ENCODE measurements at places on chromosomes 7 and 10. TPM values are rescaled to one million over a fixed set of nuclear protein-coding genes. Genes with fewer than 3 reads are reported as not detected.
A peak's percentile ranks its signal among the peaks of the same experiment; 100 is the strongest.

The ZNF736 gene
- 25.5 TPM for total RNA-seq

The CCDC172 gene
- not detected for total RNA-seq

The CHAT gene
- not detected for total RNA-seq

The RSPH10B gene
- total RNA-seq: 0.27 TPM

The PRKAG2 gene
- 21.5 TPM for total RNA-seq

DNA sequence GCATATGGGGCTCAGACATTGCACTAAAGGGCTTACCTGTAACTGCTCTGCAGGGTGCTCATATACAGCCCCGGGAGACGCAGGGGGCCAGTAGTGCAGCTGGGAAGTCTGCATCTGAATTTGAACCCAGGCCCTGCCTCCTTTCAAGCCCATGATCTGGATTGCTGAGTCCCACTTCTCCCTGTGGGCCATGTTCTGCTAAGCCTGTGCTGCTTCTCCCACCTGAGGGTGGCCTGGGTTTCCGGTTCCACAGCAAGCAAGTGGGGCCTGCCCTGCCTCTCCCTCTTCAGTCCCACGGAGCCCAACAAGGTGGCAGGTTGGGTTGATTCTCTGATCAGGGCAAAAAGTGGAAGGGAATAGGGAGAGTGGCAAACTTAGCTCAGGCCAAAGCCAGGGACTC, 56.6 kb upstream of the GDF10 start:
- no peak for DNase-seq

DNA sequence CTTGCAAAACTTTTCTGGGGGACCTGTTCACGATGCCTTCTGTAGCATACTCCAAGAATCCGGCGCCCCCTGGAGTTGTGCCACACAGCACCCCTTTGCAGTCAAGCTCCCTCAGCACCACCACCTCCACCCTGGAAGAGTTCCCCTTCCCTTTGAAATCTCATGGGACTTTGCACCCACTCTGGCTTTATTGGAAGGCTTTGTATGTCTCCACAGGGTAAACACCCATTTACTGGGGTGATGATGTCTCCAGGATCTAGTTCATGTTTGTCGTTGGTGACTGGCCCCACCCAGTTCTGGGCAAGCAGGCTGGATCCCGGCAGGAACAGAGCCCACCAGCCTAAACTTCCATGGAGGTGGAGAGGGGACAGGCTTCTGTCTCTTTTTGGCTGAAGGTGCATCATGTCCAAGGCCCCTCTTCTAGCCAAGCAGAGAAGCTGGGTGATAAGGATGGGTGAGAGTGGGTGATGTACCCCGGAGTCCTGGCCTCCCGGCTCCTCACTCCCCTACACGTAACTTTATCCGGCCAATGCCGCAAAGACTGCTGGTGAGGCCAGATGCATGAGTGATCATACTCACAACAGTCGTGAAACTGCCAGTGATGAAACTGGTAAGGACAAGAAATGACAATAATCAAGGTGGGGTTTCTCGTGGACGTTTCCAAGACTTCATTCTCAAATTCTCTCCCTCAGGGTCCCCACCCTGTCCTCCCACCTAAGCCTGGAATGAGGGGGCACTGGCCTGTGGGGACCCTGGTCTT, 695 bp upstream of the CLDN4 start:
- DNase-seq: no peak

DNA sequence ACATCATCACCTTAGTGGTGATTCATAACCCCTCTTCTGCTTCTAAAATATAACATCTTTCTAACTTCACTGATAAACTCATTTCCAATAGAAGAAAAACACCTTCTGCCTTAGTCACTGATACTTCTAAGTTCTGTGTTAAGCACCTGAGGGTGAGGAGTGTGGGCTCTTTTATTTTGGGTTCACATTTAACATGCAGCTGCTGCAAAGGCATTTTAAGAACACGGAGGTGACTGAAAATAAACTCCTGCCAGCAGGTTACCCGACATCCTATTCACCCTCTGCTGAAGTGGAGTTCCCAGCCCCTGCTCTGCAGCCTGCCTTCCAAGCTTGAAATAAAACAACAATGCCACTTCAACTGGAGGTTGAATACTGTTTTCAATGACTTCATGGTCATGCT, 202.9 kb upstream of the PLXNA4 start:
- no peak for DNase-seq

- DNase-seq: no peak
Measured at GRCh38 chr7:28980451-28981160, 22.5 kb upstream of the TRIL start.

- DNase-seq: no peak
Measured at GRCh38 chr10:62541811-62542210, 167.6 kb downstream of the ZNF365 start.

- DNase-seq: peak; percentile 20
Measured at GRCh38 chr10:62652564-62652963, 152.0 kb upstream of the ADO start.

GRCh38 chr7:64630496-64630895, 35.4 kb upstream of the ZNF107 start:
- no peak for DNase-seq

DNA sequence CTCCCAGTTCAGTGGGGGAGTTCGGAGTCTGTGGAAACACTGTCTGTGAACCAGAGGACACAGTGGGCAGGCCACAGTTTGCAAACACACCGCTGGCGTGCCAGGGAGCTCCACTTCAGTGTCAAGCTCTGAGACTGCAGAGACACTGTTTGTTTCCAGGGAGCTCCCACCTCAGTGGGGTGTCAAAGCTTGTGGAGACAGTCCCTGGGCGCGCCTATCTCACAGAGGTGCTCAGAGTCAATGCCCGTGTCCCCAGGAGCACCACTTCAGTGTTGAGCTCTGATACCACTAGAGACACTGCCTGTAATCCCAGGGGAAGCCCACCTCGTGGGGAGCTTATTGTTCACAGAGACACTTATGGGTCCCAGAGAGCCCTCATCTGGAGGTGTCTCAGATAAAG, 4.3 kb downstream of the MYO1G start:
- peak; percentile 9 for DNase-seq

- DNase-seq: peak; percentile 61
Measured at GRCh38 chr10:29811751-29812427, 177.1 kb upstream of the SVIL start.

DNA sequence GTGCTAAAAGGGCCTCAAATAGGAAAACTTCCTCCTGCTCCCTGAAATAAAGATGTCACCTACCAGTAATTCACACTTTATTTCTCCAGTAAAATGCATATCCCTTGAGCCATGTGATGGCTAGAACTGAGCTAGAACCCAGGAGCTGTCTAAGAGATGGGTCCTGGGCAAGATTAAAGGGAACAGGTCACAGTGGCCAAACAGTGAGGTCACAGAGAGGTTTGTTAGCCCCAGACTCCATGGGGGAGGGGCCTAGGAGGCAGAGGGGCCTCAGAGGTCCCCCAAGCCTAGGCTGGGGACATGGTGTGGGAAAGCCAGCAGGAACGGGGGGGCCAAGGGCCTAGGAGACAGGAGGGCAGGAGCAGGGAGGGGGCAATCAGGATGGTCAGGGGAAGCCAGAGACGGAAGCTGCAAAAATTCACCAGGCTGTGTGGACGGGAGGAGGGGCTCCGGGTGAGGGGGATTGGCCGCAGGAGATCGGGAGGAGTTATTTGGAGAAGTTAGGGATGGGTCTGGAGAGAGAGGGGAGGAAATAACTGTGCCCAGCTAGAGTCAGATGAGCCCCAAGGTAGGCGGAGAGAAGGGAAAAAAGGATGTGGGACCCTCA, 3.3 kb downstream of the FBXO24 start:
- no peak for DNase-seq

DNA sequence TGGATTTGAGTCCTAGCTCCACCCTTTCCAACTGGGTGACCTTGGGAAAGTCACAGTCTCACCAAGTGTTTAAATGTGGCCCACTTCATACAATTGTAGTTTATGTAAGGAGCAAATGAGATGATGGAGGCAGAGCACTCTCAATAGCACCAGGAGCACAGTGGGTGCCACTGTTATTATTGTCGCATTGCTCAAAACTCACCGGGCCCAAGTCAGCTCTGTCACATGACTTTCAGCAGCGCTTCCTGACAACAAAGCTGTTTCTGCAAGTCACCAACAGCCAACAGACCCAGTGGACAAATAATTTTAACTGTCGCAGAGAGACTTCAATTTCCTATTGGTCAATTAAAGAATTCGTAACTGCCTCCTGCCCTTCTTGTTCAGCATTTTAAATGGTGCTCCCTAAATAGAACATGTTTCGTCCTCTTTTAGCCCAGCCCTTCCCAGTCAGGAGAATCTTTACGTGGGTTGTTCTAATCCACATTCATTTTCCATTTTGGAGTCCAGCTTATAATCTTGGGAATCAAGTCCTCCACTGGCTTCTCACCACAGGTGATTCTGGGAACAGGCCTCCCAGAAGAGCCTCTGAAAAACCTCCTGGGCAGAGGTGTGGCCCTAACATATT, 415.6 kb upstream of the NPVF start:
- no peak for DNase-seq

DNA sequence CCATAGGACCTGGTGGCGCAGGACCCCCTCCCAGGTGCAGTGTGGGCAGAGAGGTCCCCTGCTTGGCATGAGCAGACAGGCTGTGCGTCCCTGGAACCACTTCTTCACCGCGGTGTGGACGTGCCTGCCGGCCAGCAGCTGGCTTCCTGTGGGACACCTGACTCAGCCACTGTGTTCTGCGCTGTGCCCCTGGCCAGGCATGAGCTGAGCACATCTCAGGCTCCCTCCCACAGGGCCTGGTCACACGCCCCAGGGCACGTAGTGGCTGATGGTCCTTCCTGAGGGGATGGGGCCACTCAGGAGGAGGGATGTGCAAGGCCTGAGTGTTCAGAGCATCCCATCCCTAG, 3.5 kb upstream of the DEPP1 start:
- no peak for DNase-seq

DNA sequence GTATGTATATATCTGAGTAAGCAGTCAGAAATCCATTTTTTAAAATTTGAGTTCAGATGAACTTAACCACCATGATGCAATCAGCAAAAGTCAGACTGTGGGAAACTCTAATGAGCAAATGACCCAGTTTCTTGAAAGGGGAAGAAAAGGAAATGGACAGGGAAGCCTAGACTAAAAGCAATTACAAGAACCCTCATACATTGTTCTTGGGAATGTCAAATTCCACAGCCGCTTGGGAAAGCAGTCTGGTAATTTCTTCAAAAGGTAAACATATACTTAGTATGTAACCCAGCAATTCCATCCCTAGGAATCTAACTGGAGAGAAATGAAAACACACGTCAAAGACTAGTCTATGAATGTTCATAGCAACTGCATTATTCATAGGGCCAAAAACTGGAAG, 16.4 kb upstream of the FOXK1 start:
- no peak for DNase-seq

GRCh38 chr10:65423043-65423442, 1502.8 kb upstream of the LRRTM3 start:
- DNase-seq: no peak

- DNase-seq: no peak
Measured at GRCh38 chr7:30992414-30992813, 28.7 kb downstream of the GHRHR start.

GRCh38 chr7:148304083-148304335, 286.6 kb upstream of the C7orf33 start:
- DNase-seq: no peak
